ENCODE measurements at places on chromosomes 7 and 10. TPM values are rescaled to one million over a fixed set of nuclear protein-coding genes. Genes with fewer than 3 reads are reported as not detected.
A peak's percentile ranks its signal among the peaks of the same experiment; 100 is the strongest.

The HTR7 gene
- total RNA-seq = not detected

The ENKUR gene
- total RNA-seq = 0.17 TPM

The CCDC3 gene
- 3.0 TPM for total RNA-seq

GRCh38 chr7:99115379-99115778 is 28.5 kb downstream of the SMURF1 start:
- H3K27me3 ChIP-seq = no peaks in the 10 kb centered on the region
- H3K4me1 ChIP-seq = no peaks in the 10 kb centered on the region
- H3K36me3 ChIP-seq = no peaks in the 10 kb centered on the region
- H3K27ac ChIP-seq = no peak overlapping the region
- no peak overlapping the region for H3K4me3 ChIP-seq
- no peak for DNase-seq

DNA sequence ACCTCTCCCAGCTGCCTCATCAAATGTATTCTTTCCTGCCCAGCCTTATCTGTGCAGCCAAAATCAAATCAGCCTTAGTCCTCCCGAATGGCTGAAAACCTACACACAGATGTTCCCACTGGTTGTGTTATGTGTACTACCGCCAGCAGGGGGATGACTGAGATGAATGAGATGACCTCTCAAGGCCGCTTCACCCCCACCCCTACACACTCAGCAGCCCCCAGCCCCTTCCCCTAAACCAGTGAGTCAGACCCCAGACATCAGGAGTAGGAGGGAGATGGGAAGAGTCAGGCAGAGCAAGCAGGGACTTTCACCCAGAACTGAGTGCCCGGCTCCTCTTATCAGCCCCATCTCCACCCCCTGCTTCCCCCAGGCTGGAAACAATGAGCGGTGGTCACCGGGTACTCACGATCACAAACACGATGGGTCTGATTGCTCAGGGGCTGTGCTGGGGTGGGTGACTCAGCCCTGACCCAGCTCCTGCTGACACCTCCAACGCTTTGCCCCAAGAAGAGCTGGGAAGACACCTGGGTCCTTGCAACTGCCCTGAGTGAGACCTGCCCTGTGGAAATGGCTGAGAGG is 6.5 kb upstream of the C10orf105 start:
- no peak for DNase-seq
- H3K27ac ChIP-seq = no peak overlapping the region
- H3K27me3 ChIP-seq = no peaks in the 10 kb centered on the region
- no peaks in the 10 kb centered on the region for H3K36me3 ChIP-seq

GRCh38 chr7:34225193-34225592 is 319.9 kb downstream of the BMPER start:
- H3K4me3 ChIP-seq = no peak overlapping the region
- H3K36me3 ChIP-seq = no peaks in the 10 kb centered on the region
- no peak for DNase-seq
- no peaks in the 10 kb centered on the region for H3K4me1 ChIP-seq

- peaks cover 18% of the 10 kb centered on the region for H3K4me1 ChIP-seq
- no peak overlapping the region for H3K27ac ChIP-seq
- no peak overlapping the region for H3K4me3 ChIP-seq
- peaks cover 44% of the 10 kb centered on the region for H3K36me3 ChIP-seq
- DNase-seq = no peak
These were observed 14.5 kb downstream of the ACTA2 start for GRCh38 chr10:88938039-88938438.

DNA sequence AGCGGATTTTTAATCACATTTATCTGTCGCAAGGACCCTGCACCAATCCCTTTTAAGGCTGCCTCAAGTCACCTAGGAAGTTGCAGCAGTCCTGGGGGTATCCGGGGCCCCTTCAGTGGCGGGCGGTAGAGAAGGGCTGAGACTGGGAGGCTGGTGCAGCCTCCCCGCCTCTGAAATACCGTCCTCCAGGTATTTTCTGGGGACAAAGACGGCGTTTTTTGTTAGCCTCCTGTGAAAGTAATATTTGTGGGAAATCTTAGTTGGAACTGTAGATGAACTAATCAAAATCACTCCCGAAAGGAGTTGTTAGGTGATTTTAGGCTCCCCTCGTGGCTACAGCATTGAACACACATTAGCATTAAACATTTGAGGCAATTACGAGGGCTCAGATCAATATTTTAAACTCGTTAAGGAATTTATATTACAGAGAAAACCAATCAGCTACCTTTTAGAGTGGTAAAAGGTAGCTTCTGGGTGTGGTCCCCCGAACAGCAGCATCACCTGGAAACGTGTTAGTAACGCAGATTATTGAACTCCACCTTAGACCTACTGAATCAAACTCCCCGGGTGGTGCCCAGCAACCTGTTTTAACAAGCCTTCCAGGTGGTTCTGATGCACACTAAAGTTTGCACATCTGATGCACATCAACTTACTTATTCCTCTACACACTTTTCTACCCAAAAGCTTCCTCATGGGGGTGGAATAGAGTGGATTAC is 530 bp upstream of the ANXA7 start:
- no peak for DNase-seq
- H3K27ac ChIP-seq = peak overlapping the region; percentile 96
- H3K4me1 ChIP-seq = peaks cover 7% of the 10 kb centered on the region
- no peaks in the 10 kb centered on the region for H3K27me3 ChIP-seq
- no peaks in the 10 kb centered on the region for H3K36me3 ChIP-seq

GRCh38 chr10:81688459-81688858 is 186.5 kb upstream of the NRG3 start:
- no peaks in the 10 kb centered on the region for H3K4me1 ChIP-seq
- H3K27ac ChIP-seq = no peak overlapping the region
- DNase-seq = no peak
- no peak overlapping the region for H3K4me3 ChIP-seq
- no peaks in the 10 kb centered on the region for H3K36me3 ChIP-seq

- DNase-seq = no peak
- peaks cover 6% of the 10 kb centered on the region for H3K4me1 ChIP-seq
- H3K27me3 ChIP-seq = peaks cover 7% of the 10 kb centered on the region
These were observed 322.0 kb downstream of the CRPPA start for GRCh38 chr7:16099302-16099849.

The FEZF1 gene
- total RNA-seq = 114 TPM

GRCh38 chr7:24716480-24717246 is 40.6 kb downstream of the GSDME start:
- no peaks in the 10 kb centered on the region for H3K4me1 ChIP-seq
- H3K36me3 ChIP-seq = no peaks in the 10 kb centered on the region
- H3K27ac ChIP-seq = no peak overlapping the region
- DNase-seq = no peak
- H3K4me3 ChIP-seq = no peak overlapping the region

DNA sequence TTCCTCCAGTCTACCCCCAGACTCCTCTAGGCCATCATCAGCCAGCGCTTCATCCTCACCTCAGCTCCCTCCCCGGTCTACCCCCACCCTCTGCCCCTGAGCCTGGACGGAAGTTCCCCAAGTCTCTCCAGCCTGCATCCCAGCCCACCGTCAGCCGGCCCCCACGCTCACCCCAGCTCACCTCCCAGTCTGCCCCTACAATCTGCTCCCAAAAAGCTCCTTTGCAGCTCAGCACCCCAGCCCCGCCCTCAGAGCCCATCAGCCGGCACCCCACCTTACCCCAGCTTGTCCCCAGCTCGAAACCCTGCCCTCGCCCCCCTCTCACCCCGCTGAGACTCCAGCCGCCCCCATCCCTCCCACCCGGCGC is 322 bp upstream of the RAMP3 start:
- H3K4me3 ChIP-seq = no peak overlapping the region
- no peaks in the 10 kb centered on the region for H3K4me1 ChIP-seq
- no peaks in the 10 kb centered on the region for H3K36me3 ChIP-seq
- no peak overlapping the region for H3K27ac ChIP-seq
- peaks cover 35% of the 10 kb centered on the region for H3K27me3 ChIP-seq

DNA sequence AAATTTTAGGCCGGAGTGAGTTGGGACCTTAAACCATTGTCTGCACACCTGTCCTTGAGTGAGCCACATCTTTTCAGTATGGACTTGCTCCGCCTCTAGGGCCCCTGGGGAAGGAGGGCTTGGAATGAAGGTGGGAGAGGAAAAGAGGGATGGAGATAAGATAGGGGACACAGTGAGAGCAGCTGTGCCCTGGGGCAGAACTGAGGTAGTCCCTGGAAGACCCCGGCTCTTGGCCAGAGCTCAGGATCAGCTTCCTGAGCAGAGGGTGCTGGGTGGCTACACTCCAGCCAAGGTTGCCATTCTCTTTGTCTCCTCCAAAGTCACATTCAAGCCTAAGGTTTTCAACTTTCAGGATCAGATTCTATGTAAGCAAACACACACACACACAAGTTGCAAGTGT is 82.0 kb downstream of the MKI67 start:
- no peaks in the 10 kb centered on the region for H3K4me1 ChIP-seq
- H3K4me3 ChIP-seq = no peak overlapping the region
- H3K27me3 ChIP-seq = no peaks in the 10 kb centered on the region
- no peak overlapping the region for H3K27ac ChIP-seq
- H3K36me3 ChIP-seq = no peaks in the 10 kb centered on the region

The VSIR gene
- not detected for total RNA-seq

The ARHGEF35 gene
- total RNA-seq = 3.5 TPM

- DNase-seq = no peak
- H3K4me1 ChIP-seq = no peaks in the 10 kb centered on the region
- H3K4me3 ChIP-seq = no peak overlapping the region
- peaks cover 22% of the 10 kb centered on the region for H3K27me3 ChIP-seq
- no peaks in the 10 kb centered on the region for H3K36me3 ChIP-seq
These were observed 369.6 kb downstream of the KCNMA1 start for GRCh38 chr10:77267703-77268675.

GRCh38 chr10:84352251-84352842 is 24.0 kb downstream of the CCSER2 start:
- no peak overlapping the region for H3K27ac ChIP-seq
- DNase-seq = peak; percentile 72
- H3K27me3 ChIP-seq = no peaks in the 10 kb centered on the region
- H3K4me3 ChIP-seq = no peak overlapping the region

DNA sequence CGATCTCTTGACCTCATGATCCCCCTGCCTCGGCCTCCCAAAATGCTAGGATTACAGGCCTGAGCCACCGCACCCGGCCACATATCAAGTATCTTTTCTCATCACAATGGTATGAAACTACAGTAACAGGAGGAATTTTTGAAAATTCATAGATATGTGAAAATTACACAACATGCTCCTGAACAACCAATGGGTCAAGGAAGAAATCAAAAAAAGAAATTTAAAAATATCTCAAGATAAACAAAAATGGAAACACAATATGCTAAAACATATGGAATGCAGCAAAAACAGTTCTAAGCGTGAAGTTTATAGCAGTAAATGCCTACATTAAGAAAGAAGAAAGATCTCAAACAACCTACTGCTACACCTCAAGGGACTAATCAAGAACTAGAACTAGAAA is 59.8 kb upstream of the ADAM12 start:
- no peaks in the 10 kb centered on the region for H3K36me3 ChIP-seq
- H3K27me3 ChIP-seq = peaks cover 5% of the 10 kb centered on the region
- no peak for DNase-seq
- H3K27ac ChIP-seq = no peak overlapping the region

The NAT16 gene
- total RNA-seq = not detected

DNA sequence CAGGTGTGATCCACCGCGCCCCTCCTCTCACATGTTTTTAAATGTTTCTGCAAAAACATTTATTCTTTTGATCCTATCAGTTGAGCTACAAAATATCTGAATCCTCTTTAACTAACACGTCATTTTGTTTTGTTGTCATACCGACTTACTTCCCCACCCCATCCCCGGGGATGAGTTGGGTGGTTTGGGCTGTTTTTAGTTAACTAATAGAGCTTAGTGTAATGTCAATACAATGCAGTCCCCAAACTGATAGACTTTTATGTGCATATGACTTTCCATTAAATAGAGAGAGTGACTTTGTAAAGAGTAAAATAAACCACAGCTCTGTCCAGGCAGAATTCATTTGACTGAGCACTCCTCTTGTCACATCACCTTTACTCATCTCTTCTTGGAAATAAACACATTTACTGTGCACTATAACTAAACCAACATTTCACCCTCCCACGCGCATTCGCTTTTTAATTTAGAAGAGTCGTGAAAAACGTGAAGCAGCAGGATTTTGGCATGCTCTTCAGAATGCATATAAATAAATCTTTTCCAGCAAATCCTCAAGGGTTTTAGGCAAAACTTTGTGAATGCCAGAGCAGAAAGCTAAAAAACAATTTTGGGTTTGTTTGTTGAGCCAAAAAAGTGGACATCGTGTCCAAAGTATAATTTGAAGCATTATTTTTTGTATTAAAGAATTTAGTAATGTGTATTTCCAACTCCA is 187.4 kb upstream of the MGMT start:
- peaks cover 16% of the 10 kb centered on the region for H3K4me1 ChIP-seq
- H3K27ac ChIP-seq = peak overlapping the region; percentile 15
- peaks cover 12% of the 10 kb centered on the region for H3K36me3 ChIP-seq

The ABCC2 gene
- 1.3 TPM for total RNA-seq

The GSDME gene
- total RNA-seq = 3.0 TPM

The CPXM2 gene
- not detected for total RNA-seq
